ENCODE measurements at places on chromosomes 7 and 10. TPM values are rescaled to one million over a fixed set of nuclear protein-coding genes. Genes with fewer than 3 reads are reported as not detected.

The SLC16A12 gene
- total RNA-seq, result not detected

The SUN3 gene
- not detected for total RNA-seq

- DNase-seq, result peak; percentile 68
Observed at GRCh38 chr7:33062023-33062781, at the start of gene NT5C3A. Gene NT5C3A, minus strand, starts transcription at chr7:33062776. Its CDS starts 71 bp downstream, at chr7:33062705.

The MBL2 gene
- total RNA-seq, result not detected

The SPACDR gene
- total RNA-seq, result not detected

GRCh38 chr10:133097418-133097817, 9.7 kb downstream of the ADGRA1 start:
- no peak for DNase-seq

The TEX36 gene
- not detected for total RNA-seq

DNA sequence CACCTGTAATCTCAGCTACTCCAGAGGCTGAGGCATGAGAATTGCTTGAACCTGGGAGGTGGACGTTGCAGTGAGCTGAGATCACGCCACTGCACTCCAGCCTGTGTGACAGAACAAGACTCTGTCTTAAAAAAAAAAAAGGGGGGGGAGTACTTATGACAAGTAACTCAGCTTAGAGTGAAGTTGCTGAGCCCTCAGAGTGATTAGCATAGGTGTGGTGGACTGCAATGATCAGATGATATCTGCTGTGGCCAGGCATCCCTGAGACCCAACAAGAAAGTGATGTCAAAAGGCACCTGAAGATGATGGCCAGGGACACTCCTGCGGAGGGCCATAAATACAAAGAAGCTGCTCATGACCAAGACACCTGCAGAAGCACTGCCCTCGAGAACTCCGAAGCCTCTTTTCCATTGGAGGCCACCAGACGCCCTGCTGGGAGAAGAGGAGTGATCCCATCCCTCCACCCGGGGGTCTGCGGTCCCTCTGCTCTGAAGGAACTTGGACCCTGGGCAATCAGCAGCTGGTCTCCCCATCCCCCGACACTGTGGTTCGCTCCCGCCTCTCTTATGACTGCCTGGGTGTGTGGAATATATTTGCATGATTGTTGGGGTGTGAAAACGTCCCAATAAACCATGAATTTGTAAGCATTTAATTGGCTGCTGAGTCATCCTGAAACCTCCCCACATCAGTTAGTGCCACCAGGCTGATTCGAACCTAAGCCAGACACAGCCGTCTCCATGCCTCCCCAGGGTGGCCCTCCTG, 46.0 kb downstream of the RASGEF1A start:
- no peak for DNase-seq

DNA sequence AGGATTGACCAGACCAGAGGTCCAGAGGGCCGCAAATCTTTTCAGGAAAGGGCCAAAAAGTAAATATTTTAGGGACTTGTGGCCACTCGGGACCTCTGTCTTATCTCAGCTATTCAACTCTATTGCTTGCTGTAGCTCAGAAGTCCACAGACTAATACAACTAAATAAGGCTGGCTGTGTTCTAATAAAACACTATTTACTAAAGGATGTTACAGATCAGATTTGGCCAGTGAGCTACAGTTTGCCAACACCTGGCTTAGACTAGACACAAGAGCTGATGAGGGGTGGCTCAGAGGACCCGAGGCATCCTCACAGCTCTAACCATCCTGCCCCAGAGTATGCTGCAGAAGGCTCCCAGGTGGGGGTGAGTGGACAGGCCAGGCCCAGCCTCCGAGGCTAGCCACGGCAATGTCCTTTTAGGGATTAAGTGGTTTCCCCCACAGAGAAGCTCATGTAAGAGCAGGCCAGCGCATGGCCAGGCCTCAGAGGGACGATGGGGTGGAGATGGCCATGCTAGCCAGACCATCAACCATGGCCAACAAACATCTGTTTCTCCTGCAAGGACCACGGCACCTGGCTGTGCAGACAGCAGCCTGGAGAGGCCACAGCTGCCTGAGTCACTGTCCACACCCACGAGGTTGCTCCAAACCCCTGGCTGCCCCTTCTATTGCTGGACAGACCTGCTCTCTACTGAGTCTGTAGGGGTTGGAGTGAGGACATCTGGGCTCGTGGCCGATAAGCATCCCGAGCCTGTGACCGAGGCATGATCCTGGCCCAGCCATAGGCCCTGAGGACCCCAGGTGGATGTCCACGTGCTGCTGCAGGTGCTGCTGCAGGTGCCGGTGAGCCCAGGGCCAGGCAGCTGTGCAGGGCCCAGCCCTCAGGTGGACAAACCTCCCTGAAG, 76.5 kb downstream of the AFAP1L2 start:
- no peak for DNase-seq

The PALD1 gene
- not detected for total RNA-seq

The SIRT1 gene
- 14.6 TPM for total RNA-seq

The GATA3 gene
- not detected for total RNA-seq

GRCh38 chr10:105611244-105611798, 970.2 kb downstream of the SORCS3 start:
- no peak for DNase-seq

- DNase-seq, result peak; percentile 86
Observed at GRCh38 chr7:226281-226895, 34.0 kb downstream of the FAM20C start.

The SKAP2 gene
- total RNA-seq, result 14.5 TPM

DNA sequence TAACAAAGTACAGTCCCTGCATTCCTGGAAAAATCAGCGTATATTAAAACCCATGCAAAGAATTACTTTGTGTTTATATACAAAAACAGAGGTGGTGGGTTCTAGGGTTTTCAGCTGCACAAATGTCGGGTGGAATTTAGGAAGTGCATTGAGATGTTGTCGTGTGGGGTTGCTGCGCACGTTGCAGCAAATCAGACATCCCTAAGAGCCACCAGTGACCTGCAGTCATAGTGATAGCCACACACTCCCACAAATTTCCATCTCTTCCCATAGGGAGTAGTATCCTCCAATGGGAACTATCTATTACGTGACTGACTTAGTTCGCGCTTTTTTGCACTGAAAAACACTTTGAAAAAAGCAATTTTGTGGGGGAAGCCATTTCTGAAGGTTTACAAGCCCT, 375.2 kb upstream of the GALNT17 start:
- DNase-seq, result no peak

The MEOX2 gene
- total RNA-seq, result not detected

The IPMK gene
- total RNA-seq, result 6.6 TPM

DNA sequence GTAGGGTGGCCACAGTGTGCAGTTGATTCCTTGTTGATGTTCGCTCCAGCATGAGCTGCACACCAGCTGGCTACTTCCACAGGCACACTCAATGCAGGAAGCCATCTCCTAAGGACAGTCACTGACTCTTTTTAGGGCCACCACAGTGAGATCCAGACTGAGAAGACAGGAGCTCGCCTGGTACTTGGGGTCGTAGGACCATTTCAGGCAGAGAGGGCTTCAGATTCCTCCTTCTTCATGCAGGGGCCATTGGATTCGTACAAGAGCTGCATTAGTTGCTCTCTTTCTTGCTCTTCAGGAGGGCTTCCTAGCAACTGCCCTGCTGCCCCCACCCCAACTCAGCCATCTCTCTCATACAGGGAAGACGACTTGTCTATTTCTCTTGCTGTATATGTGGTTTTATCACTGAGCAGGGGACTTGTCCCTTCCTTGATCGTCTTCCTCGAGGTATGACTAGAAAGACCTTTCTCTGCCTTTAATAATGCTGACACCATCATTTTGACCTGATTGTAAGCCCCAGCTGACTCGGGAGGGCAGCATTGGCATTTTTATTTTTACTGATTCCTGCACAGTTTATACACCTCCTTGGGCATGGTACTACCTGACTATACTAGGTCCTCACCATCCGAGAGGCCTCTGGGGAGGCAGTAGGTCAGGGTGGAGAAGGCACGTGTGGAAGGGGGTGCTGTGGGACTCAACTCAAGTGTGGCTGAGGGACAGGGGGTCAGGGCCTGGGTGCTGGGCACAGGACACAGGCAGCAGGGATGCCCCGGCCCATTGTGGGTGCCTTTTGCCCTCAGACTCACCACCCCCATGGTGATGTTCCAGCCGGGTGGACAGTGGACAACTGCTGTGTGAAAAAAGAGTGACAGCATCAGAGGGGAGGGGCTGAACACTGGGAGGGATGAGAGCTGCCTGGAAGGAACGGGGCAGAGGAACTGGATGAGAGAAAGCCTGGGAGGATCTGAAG, 136.7 kb upstream of the ZNF746 start:
- DNase-seq, result no peak

DNA sequence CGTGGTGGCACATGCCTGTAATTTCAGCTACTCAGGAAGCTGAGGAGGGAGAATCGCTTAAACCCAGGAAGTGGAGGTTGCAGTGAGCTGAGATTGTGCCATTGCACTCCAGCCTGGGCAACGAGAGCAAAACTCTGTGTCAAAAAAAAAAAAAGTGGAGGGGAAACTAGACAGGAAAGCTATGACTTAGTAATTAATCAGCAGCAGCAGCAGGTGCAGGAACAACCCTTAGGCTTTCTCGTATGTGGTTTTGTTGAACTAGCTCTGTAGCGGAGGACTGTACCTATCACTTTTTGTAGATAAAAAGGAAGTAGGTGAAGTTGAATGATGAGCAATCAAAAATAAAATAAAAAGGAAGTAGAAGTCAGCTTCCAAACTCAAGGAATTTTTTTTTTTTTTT, 76.9 kb upstream of the KMT2C start:
- no peak for DNase-seq

- DNase-seq, result no peak
Observed at GRCh38 chr10:62734781-62735463, 69.6 kb upstream of the ADO start.

The CALN1 gene
- not detected for total RNA-seq

DNA sequence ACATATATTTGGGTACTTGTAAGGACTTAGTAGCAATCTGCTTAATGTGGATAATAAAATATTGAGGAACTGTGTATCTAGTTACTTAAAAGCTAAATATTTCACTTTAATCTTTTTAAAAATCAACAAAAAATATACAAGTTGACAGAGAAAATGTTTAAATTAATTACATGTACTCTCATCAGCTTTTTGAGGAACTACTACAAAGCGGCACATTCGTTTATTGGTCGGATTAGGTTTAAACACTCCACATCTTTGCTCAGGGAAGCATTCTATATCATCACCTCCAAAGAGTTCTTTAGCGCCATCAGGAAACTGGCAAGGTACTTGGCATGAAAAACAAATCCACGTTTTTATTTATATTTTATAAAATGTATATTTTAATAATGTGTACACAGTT, 1.6 kb downstream of the ATOH7 start:
- DNase-seq, result no peak

The PCLO gene
- not detected for total RNA-seq

DNA sequence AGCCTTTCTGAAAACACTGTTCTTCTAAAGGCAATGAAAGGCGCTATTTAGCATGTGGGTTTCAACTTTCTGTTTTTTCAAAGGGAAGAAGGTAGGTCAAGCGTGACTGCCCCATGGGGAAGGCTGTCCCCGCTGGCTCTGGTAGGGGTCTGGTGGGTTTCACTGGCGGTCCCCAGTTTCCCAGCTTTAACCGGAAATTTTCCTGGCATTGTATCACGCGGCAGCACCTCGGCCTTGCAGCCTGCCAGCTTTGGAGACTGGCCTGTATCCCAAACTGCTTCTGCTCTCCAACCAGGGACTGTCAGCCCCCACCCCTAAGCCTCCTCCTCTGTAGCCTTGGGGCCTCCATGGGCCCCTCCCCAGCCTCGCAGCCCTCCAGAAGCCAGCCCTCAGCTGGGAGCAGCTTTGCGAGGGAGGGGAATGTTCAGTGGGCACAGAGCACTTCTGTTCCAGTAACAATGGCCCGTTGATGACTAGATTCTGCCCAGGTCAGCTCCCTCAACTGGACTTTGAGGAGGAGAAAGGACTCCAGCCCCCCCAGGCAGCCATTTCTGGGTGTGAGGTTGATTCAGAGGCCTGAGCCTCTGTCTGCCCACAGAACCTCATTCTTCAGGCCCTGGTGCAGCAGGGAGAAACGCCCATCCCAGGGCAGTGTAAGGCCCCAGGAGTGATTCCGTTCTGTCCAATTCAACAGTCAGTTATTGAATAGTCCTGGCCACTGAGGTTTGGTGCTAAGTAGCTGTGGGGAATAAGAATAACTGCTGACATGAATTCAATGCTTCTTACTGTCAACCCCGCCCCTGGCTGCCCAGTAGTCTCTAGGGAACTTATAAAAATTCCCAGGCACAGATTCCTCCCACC, 17.1 kb downstream of the CHST3 start:
- peak; percentile 77 for DNase-seq

DNA sequence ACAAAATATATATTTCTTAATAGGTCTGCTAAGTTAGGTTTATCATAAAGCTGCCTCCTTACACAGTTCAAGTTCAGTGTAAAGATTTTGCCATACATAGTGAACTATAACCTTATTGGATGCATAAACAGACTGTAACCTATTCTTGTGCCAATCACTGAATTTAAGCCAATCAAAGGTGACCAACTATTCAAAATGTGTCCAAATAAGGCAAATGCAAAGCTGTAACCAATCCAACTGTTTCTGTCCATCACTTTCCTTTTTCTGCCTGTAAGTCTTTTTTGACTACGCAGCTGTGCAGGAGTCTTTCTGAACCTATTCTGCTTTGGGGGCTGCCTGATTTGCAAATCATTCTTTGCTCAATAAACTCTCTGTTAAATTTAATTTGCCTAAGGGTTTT, 11.6 kb upstream of the DNMBP start:
- no peak for DNase-seq

The NAT16 gene
- total RNA-seq, result not detected

DNA sequence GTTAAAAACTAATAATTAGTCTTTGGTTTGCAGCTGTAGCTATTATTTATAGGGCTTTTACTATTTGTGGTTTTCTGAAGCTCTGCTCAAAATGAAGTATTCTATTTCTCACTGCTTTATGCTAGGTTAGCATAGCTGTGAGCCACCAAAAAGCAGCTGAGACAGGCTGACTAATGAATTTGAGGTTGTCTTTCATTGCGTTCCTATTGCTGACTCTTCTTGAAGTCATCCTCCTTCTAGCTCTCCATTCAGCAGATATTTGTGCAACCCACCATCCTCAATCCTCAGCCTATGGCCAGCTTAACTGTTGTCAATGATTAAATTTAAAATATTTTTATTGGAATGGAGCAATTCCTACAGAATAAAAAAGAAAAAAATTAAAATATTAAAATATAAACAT, 2.1 kb upstream of the RALA start:
- peak; percentile 95 for DNase-seq

GRCh38 chr7:27208998-27209397, 9.1 kb upstream of the HOXA13 start:
- DNase-seq, result no peak

The AGR2 gene
- total RNA-seq, result not detected

- DNase-seq, result no peak
Observed at GRCh38 chr10:30911303-30911863, 120.3 kb downstream of the ZNF438 start.

GRCh38 chr10:50447691-50448090, 176.1 kb downstream of the SGMS1 start:
- no peak for DNase-seq

GRCh38 chr10:100872034-100872791, 40.5 kb upstream of the SLF2 start:
- DNase-seq, result peak; percentile 55

- DNase-seq, result peak; percentile 92
Observed at GRCh38 chr7:82443547-82444219, at the start of gene CACNA2D1. Gene CACNA2D1, minus strand, starts transcription at chr7:82443777.

The AQP1 gene
- total RNA-seq, result 0.54 TPM

The GNAT3 gene
- total RNA-seq, result not detected

The CHAT gene
- total RNA-seq, result not detected

The EPO gene
- not detected for total RNA-seq
